Aorta (tissue), 5 donors: ENCODE measurements at places on chromosomes 3 and 15.

- no peak for DNase-seq
Observed at GRCh38 chr3:129577366-129577765, 29.1 kb downstream of the PLXND1 start.

DNA sequence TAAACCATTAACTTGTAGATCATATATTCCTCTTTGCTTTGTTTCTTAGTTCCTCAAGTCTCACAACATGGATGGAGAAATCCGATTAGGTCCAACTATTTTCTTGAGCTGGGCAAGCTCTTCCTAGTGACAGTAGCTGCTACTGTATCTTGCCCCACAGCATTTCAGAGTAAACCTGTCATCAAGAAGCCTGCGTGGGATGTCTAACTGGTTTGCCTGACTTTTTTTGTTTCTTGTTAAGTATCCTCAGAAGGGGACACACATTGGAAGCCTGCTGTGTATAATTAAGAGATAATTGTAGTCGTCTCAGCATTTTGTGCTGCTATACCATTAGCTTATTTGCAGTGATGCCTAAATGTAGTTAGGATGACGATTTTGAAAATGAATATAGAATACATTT, 29.3 kb upstream of the STT3B start:
- DNase-seq: no peak

GRCh38 chr3:23686519-23686918, 119.2 kb upstream of the UBE2E1 start:
- no peak for DNase-seq

GRCh38 chr15:41543521-41543870, 561 bp downstream of the RPAP1 start:
- DNase-seq: no peak
